LNCaP clone FGC (cell line): ENCODE measurements at places on chromosomes 5 and 9.

DNA sequence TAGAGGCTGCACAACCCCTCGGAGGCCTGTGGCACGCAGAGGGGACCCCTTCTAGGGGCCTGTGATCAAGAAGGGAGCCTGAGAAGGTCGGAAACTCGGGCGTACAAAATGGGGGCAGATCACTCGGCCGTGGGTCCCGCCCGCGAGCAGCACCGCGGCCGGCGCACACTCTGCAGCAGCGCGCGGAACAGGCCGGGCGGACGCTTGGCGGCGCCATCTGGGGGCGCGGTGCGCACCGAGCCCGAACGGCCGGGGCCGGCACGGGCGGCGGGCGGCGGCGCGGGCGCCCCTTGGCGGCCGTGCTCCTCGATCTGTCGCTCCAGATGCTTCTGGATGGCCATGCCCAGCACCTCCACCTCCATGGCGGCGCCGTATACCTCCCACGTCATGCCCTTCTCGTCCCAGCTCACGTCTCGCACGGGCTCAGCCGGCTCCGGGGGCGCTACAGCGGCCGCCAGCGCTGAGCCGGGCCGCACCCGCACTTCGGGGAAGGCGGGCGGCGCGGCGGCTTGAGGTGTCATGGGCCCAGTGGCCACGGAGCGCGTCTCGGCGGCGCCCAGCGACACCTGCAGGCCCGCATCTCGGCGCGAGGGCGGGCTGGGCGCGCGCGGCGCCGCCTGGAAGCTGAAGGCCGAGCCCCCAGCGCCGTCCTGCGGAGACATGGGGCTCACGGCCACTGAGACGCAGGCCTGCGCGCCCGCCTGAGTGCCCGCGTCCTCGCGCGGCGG, 13.1 kb downstream of the GPRIN1 start:
- DNase-seq = no peak

DNA sequence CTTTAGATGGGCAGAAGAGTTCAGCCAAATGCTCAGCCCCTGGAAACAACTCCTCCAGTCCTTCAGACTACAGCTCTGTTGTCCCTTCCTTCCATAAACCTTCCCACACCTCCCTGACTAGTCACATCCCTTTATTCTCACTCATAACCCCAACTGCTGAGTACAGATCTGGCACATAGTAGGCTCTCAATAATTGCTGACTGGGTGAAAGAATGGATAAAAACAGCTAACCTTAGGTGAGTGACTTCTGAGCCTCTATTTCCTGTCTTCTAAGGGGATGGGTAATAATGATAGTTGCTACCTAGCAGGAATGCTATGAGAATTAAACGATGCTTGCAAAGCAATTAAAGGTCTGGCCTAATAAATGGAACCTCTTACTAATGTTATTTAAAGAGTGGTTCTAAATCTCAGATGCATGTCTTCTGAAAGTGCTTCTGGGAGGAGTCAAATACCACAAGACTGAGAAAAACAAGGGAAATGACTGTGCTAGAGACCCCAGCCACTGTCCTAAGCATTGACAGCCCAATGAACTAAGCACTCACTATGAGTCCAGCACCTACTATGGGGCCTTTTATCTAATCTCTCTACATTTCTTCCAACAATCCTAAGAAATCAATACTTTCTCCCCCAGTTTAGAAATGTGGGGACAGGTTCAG, 2.5 kb upstream of the NR6A1 start:
- DNase-seq = no peak

- no peak for DNase-seq
These were observed 184.5 kb downstream of the GNAQ start for GRCh38 chr9:77847059-77847499.

DNA sequence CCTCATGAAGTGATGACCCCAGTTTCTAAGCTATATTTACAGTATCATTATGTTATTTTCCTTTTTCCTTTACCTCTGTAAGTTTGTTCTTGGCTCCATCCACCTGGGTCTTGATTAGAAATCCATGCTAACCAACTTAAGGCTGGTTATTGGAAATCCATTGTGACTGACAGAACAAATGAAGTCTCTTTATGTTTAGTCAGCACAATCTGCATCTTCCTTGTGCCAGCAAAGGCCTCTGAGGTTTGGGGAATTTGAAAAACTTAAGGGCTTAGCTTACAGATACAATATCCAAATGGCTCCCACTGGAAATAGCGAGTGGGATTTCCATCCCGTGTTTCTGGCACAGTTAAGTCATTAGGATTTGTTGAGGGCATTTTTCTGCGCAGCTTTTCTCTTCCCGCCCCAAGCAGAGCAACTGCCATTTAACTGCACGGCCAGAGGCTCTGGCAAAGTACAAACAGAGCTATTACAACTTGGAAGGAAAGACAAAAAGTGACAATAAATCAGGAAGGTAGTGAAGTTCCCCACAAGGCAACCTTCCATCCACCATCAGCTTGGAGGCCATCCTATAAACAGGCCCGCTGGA, 64.2 kb downstream of the DCP2 start:
- no peak for DNase-seq

GRCh38 chr9:136701668-136702053, 10.7 kb upstream of the DIPK1B start:
- no peak for DNase-seq

DNA sequence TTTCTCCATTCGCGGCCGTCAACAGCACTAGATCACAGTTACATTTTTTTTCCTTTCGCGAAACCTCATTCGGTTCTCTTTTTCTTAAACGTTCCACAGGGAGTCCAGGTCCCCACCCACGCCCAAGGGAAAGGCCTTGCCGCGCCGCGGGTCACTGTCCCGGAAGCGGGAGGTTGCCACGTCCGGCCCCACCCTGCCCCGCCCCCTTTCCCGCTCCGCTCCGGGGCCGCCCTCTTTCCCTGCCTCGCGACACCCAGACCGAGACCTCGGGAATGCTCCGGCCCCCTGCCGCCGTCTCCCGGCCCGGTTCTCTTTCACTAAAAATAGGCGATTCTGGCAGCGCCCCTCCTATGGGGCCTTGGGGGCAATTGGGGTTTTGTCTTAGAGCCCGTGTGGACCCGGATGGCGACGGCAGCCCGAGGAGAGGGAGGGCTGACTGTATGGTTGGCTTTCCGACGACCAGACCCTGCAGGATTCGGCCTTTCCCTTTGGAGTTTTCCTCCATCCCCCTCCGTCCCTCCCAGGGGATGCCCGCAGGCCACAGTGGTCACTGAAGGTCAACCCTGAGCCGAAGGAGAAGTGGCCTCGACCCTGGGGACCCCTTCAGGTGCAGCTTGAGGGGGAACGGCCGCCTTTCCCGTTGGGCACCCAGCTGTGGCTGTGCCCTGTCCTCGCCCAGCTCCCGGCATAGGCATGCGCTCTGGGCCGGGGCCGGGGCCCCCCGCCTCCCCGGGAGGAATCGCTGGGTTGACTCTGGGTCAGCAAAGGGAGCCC, 2.8 kb upstream of the RACK1 start:
- DNase-seq = no peak
